Mucosa of gallbladder (tissue), 1 donor: ENCODE measurements at places on chromosomes 2 and 18. TPM values are rescaled to one million over a fixed set of nuclear protein-coding genes. Genes with fewer than 3 reads are reported as not detected.

GRCh38 chr2:48207851-48208250, 301.6 kb upstream of the FBXO11 start:
- DNase-seq, result no peak

DNA sequence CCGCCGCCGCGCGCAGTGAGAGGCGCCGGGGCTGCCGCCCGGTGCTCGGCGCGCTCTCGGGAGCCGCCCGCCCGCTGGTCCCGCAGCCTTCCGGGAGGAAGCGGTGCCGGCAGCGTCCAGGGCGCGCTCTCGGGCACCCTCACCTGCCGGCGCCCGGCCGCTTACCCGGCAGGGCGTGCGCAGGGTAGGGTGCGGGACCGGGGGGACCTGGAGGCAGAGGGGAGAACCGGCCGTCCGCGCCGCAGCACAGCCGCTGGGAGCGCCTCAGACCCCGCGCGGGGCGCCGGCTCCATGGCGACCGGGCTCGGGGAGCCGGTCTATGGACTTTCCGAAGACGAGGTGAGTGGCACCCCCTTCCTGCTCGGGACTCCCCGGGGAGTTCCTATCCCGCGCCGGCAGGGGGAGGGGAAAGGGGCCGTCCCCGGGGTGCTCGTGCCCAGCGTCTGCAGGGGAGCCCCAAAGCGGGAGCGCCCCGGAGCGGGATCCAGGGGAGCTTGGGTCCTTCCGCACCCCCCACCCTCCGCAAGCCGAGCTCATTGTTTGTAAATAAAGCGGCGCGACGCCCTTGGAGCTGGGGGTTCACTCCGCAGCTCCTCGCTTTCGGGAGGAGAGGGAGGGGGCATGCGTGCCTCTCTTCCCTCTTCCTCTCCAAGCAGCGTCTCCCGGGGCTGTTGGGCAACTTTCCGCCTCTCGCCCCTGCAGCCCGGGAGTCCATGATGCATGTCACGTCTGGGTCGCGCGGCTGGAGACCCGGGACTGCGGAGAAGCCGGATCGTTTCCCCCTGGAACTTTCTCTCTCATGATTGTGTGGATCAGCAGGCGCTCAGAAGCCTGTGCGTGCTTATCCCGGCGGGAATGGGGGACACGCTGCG, 580 bp downstream of the NEDD4L start:
- DNase-seq, result peak; percentile 19

DNA sequence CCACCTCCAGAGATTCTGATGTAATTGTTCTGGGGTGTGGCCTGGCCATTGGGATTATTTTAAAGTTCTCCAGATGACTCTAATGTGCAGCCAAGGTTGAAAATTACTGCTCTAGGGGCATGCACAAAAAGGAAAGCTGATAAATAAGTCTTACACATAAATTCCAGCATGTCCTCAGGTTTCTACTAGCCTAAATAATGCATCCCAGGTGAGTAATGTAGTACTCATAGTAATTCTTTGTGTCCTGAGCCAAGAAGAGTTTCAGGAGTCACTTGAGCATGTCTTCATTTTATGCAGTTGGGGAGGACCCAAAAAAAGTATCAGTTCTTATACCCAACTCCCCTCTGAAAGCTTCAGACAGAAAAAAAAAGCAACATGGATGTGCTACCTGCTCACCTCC, 130.1 kb upstream of the SP5 start:
- no peak for DNase-seq

DNA sequence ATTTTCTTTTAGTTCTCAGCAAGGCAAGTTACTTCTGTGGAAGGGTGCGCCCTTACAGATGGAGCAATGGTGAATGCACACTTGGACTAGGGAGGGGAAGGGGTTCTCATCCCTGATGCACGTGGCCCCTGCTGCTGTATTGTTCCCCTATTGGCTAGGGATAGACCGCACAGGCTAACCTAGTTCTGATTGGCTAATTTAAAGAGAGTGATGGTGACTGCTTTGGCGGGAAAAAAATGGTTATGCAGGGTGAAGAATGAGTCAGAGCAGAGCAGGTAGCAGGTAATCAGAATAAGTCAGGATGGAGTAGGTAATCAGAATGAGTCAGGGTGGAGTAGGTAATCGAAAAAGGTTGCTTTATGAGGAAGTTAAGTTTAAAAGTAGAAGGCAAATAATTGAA, 171.5 kb downstream of the MTCL1 start:
- DNase-seq, result no peak

DNA sequence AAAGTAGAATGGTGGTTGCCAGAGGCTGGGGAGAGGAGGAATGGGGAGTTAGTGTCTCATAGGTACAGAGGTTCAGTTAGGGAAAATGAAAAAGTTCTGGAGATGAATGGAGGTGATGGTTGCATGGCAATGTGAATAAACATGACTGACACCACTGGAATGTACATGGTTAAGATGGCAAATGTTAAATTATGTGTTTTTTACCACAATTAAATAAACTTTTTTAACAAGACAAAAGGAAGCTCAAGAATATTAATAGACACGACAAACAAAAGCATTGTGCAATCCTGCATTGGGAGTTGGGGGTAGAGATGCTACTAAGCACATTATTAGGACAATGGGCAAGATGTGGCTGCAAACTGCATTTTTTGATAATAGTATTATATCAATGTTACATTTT, 147.7 kb downstream of the TWIST2 start:
- DNase-seq, result no peak

- no peak for DNase-seq
These were observed 64.6 kb downstream of the OSBPL6 start for GRCh38 chr2:178258916-178259315.

- no peak for DNase-seq
These were observed 328.5 kb upstream of the ZEB2 start for GRCh38 chr2:144848423-144848822.

DNA sequence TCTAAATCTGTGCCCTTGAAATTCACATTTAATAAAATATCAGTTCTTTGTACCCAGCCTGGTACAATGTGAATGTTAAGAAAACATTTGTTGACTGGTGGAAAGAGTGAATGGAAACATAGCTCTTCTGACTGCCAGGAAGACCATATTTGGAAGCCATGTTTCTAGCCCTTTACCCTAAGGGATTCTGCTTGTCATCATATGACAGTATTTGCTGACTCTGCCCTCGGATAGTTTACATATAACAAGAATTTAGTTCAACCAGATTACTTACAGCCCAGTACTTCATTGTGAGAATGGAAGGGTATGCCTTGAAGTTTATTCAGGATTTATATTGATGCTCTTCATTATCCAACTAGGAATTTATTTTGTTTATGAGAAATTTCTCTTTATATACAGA, 13.8 kb upstream of the KCNS3 start:
- DNase-seq, result no peak

- no peak for DNase-seq
These were observed 423.5 kb upstream of the ZEB2 start for GRCh38 chr2:144943293-144943941.

- DNase-seq, result peak; percentile 54
These were observed 136.7 kb downstream of the LAMA3 start for GRCh38 chr18:23825978-23826405.

GRCh38 chr2:73246850-73247249, 12.7 kb downstream of the CCT7 start:
- no peak for DNase-seq

GRCh38 chr18:28963481-28963880, 786.6 kb upstream of the CDH2 start:
- DNase-seq, result no peak

GRCh38 chr2:2600366-2600765, 269.3 kb upstream of the MYT1L start:
- no peak for DNase-seq

- DNase-seq, result no peak
These were observed 125.8 kb upstream of the HNMT start for GRCh38 chr2:137838255-137839092.

DNA sequence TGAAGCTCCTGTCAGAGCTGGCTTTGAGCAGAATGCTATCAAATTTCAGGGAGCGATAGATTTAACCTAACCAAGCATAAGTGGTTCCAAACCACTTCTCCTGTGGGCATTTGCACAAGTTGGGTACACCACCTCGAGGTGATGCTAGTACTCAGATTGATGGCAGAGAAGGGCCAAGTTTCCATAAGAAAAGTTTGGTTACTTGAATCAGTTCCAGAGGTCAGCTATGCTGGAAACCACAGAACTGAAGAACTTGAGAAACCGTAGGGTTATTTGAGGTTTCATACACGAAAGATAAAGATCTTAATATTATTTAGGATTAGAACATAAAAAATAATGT, 238.2 kb upstream of the SOX11 start:
- no peak for DNase-seq

GRCh38 chr2:68193787-68194372, 36.2 kb downstream of the PNO1 start:
- no peak for DNase-seq

DNA sequence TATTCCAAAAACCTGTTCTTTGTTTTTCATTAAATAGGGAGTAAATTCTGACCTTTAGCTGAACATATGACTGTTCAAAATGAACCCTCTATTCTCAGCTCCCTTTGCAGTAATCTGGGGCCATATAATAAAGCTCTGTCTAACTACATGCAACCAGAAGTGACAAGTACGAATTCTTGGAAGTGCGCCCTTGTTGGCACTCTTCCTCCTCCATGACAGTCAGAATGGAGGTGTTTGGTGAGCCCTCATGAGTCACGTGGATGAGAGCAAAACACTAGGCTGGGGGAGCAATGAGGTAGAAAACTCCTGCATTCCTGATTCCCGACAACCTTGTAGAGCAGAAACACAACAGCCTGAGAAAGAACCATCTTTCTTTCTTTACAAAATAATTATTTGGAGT, 552.9 kb downstream of the FBXO15 start:
- DNase-seq, result no peak

- DNase-seq, result no peak
These were observed 554.4 kb upstream of the MEX3C start for GRCh38 chr18:51751901-51752300.

DNA sequence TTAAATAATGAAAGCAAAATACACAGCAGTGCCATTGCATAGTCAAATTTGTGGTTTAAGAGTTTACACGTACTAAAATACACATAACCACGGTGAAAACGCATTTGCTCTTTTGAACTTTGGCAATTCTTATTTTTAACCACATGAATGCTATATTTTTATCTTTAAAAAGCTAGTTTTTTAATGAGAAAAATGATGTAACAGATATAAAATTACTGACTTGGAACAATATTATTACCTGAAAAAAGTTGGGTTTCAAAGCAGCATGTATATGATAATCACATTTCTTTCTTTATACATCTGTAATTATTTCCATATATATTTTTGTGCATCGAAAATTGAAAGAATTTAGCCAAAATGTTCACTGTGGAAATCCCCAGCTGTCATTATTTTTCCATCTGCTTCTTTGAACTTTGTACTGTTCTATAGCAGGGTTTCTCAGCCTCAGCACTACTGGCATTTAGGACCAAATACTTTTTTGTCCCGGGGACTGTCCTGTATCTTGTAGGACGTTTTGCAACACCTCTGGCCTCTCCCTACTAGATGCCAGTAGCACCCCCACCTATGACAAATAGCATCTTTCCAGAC, 75.9 kb upstream of the CAB39 start:
- no peak for DNase-seq

DNA sequence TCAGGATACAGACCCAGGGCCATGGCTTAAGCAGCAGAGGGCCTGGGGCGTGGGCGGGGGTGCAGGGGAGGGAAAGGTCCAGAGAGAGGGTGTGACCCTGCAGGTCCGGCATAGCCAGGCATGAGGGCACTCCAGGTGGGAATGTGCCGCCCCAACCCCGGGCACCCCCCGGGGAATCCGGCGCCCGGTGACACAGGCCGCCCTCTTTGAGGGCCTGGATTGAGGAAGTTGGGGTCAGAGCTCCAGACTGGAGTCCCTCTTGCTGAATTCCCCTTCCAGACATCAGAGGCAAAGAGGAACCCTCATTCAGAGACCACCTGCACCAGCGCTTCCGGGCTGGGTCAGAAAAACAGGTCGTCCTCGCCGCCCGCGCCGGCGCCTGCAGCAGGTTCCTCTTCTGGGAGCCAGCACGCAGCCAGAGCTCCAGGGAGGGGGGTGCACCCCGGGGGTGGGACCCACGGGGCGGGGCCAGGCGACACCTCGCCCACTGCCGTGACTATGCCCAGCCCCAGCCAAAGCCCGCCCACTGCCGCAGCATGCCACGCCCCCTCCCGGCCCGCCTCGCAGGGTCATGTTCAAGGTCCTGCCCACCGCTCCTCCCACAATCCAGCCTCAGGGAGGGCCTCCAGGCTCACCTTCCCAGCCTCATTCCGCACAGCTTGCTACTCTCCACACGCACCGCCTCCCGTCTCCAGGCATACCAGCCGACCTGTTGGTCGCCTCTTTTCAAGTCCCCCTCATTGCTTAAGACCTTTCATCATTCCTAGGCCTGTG, 98.3 kb upstream of the ID2 start:
- DNase-seq, result peak; percentile 97

GRCh38 chr18:56086786-56087185, 498.8 kb upstream of the TCF4 start:
- no peak for DNase-seq

DNA sequence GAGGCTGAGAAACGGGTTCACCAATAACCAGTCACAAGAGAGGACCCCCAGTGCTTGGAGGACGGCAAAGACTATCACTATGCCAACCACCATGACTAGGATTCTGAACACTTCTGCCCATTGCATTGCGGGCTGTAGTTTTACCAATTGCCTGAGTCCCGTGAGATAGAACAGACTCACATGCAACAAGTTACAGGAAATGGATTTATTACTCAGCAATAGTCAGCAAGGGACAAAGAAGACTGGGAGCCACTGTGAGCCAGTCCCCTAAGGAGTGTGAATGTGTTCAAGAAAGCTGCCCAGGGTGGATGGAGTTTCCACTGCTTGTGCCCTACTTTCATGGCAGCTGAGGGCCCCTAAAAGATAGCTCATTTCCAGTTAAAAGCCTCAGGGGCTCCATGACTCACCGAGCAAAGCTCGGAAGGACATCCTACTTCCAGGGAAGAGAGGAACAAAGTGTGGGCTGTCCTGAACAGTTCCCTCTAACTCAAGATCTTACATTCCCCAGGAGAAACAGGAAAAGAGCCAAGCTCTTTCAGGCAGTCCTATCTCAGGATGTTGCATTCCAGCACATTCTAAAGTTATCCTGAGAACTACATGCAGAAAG, 54.4 kb downstream of the SLC4A3 start:
- DNase-seq, result no peak

- no peak for DNase-seq
These were observed 44.2 kb downstream of the SP140 start for GRCh38 chr2:230269715-230270114.

Gene SEPTIN10
- total RNA-seq, result 63.1 TPM

Gene DSG1
- total RNA-seq, result 0.89 TPM

Gene TDRD15
- total RNA-seq, result not detected

Gene TUBA4B
- total RNA-seq, result not detected

Gene CMPK2
- total RNA-seq, result 2.9 TPM

Gene LOXL3
- total RNA-seq, result 15.9 TPM

Gene C2orf15
- total RNA-seq, result 5.8 TPM

Gene UGT1A3
- 0.86 TPM for total RNA-seq

Gene GDF7
- 2.5 TPM for total RNA-seq

Gene ALK
- 0.20 TPM for total RNA-seq
